ENCODE measurements at places on chromosomes 3 and 15.

- H3K36me3 ChIP-seq = no peaks in the 10 kb centered on the region
- no peaks in the 10 kb centered on the region for H3K27me3 ChIP-seq
- H3K4me1 ChIP-seq = no peaks in the 10 kb centered on the region
Observed at GRCh38 chr3:44416031-44417030, 61.1 kb downstream of the ZNF445 start.

DNA sequence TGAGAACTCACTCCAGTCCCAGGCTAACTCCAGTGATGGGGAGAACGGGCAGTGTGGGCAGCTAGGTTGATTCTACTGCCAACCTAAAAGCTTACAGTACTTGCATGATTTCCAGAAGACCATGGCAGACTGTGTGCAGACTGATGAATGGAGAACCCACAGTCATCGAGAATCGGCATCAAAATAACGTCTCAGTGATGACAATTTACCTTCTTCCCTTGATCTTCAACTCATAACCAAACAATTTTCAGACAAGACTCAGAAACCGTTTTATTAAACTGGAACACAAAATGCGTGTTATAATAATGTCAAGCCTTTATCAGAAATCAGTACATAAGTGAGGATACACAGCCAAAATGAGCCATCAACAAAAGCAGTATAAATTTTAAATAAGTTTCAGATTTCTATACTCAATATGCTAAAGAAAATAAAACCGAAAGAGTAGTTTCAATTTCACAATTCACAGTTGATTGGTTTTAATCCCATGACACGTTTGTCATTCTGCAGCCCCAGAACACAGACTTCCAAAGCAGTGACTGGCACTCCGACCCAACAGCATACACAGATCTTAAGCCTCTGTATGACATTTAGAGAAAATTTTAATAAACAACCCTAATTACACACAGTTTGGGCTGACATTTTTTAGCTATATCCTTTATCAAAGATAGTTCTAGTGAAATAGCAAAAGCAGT is 54.5 kb downstream of the ZMAT3 start:
- no peaks in the 10 kb centered on the region for H3K4me1 ChIP-seq
- H3K4me3 ChIP-seq = no peak overlapping the region
- H3K27me3 ChIP-seq = no peaks in the 10 kb centered on the region

DNA sequence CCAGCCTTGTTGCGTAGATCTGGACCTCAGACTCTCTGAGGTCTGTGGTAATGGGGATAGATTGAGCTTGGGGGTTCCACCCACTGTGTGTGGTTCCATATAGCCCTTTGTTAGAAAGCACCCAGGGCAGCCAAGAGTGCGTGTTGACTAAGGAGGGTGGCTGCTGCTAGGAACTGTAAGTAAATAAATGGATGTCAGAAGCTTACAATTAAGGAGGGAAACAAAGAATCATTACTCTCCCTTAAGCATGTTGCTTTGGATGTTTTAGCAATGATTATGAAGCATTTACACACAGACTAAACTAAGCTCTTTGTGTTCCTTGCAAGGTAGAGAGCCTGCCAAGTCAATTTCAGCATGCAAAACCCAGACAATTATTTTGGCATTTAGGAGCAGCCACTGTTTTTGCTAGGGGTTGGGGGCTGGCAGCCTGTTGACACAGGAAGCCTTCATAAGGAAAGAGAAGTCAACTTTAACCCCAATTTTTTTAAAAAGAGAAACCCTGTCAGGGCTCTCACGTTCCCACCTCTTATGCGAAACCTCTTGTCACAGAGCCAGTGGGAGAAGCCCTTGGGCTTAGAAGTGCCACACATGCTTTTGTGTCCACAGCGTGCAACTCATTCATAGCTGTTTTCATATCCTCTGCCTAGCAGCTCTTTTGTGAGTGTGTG is 127.8 kb downstream of the CMSS1 start:
- peaks cover 36% of the 10 kb centered on the region for H3K4me1 ChIP-seq
- H3K27me3 ChIP-seq = no peaks in the 10 kb centered on the region
- peak overlapping the region; percentile 75 for H3K27ac ChIP-seq
- H3K4me3 ChIP-seq = no peak overlapping the region

- H3K4me1 ChIP-seq = no peaks in the 10 kb centered on the region
- H3K4me3 ChIP-seq = no peak overlapping the region
- H3K36me3 ChIP-seq = no peaks in the 10 kb centered on the region
- DNase-seq = no peak
- H3K27me3 ChIP-seq = no peaks in the 10 kb centered on the region
- no peak overlapping the region for H3K27ac ChIP-seq
Observed at GRCh38 chr3:43246976-43247375, 39.4 kb upstream of the SNRK start.

GRCh38 chr15:77504306-77504705 is 83.6 kb downstream of the HMG20A start:
- H3K4me3 ChIP-seq = no peak overlapping the region
- H3K27me3 ChIP-seq = no peaks in the 10 kb centered on the region
- no peaks in the 10 kb centered on the region for H3K36me3 ChIP-seq
- H3K27ac ChIP-seq = no peak overlapping the region
- peaks cover 7% of the 10 kb centered on the region for H3K4me1 ChIP-seq
- DNase-seq = no peak

DNA sequence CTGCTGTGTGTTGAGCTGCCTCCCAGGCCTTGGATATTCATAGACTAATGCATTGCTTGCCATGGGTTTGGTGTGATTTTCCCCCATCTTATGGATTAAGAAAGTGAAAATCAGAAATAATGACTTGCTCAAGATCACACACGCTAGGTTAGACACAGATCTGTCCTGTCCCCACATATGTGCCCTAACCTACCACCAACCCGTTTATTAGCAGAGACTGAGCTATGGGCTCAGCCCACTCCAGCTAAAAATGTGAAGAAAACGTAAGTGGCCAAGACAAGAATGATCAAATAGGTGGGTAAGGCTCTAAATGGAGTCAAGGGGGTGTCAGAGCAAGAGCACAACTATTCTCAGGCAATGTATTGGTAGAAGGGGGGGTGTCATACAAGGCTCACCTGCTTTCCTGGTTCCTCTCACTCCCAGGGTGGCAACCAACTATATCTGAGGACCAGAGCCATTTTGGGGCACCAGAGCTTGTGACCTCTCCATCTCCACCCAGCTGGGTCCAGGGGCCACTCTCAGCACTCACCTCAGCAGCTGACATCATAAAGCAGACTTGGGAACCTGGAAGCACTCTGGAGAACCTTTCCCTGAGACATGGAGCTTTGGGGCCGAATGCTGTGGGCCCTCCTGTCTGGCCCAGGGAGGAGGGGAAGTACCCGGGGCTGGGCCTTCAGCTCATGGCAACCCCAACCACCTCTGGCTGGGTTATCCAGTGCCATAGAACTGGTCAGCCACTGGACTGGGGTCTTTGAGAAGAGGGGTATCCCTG is 1.4 kb downstream of the HEMK1 start:
- H3K4me3 ChIP-seq = no peak overlapping the region
- H3K36me3 ChIP-seq = no peaks in the 10 kb centered on the region
- DNase-seq = no peak
- H3K4me1 ChIP-seq = peaks cover 17% of the 10 kb centered on the region
- no peaks in the 10 kb centered on the region for H3K27me3 ChIP-seq

DNA sequence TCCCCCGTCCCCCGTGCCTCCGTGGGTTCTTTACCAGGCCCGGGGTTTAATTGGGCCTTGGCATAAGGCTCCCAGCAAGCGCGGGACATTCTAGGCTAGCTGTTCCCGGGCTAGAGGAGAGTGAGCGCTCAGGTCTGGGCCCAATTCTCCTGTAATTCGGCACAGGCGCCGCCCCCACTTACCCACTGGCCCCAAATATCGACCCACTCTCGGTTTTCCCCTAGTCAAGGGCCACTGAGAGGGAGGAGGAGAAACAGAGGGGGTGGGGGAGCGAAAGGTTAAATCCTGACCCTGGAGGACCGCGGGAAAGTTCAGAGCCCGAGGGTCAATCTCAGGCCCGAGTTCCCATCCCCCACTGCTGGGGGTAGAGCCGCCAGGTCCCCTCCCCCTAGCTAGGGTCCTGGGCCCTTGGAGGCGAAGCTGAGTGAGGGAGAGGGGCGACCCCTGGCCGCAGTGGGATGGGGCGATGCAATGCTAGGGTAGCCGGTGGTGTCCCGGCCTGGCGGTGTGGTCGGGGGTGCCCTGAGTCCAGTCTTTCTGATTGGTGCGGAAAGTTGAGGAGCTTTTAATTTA is 8.5 kb upstream of the ONECUT1 start:
- no peaks in the 10 kb centered on the region for H3K36me3 ChIP-seq
- H3K4me1 ChIP-seq = peaks cover 3% of the 10 kb centered on the region
- no peak overlapping the region for H3K27ac ChIP-seq
- H3K27me3 ChIP-seq = peaks cover 100% of the 10 kb centered on the region

DNA sequence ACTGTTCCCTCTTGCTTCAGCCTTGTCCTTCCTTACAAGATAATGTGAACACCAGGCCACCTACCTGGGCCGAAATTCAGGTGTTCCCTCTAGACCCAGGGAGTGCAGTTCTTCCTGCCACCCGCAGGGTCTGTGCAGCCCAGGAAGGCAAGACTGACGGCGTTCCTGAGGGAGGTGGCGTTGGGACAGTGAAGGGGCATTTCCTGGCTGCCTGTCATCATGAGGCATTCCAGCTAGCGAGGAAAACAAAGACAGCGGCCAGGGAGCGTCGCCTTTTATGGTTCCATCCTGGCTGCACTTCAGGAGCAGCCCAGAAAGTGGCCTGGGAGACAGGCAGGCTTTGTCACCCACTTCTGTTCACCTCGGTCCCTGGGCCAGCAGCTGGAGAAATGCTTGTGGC is 84.8 kb upstream of the WNT5A start:
- H3K4me3 ChIP-seq = no peak overlapping the region
- no peaks in the 10 kb centered on the region for H3K27me3 ChIP-seq
- no peaks in the 10 kb centered on the region for H3K36me3 ChIP-seq
- peak overlapping the region; percentile 22 for H3K27ac ChIP-seq
- peak; percentile 69 for DNase-seq

- no peaks in the 10 kb centered on the region for H3K4me1 ChIP-seq
- no peaks in the 10 kb centered on the region for H3K36me3 ChIP-seq
- no peak overlapping the region for H3K27ac ChIP-seq
- H3K4me3 ChIP-seq = no peak overlapping the region
Observed at GRCh38 chr15:70473581-70474370, 289.6 kb downstream of the UACA start.

DNA sequence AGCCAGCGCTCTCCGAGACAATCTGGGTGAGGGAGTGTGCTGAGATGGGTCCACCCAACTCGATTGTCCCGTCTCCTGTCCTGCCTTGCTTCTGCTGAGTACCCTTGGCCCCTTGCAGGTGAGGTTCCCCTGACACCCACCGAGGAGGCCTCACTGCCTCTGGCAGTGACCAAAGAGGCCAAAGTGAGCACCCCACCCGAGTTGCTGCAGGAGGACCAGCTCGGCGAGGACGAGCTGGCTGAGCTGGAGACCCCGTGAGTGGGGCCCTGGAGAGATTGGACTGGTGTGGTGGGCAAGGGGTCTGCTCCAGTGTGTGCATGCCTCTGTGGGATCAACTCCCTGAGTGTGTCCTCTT is 23.6 kb downstream of the NBEAL2 start:
- no peaks in the 10 kb centered on the region for H3K27me3 ChIP-seq
- H3K4me3 ChIP-seq = no peak overlapping the region
- no peaks in the 10 kb centered on the region for H3K36me3 ChIP-seq
- peaks cover 4% of the 10 kb centered on the region for H3K4me1 ChIP-seq
- H3K27ac ChIP-seq = no peak overlapping the region

GRCh38 chr3:134597390-134597970 is 53.3 kb downstream of the KY start:
- DNase-seq = no peak
- H3K4me1 ChIP-seq = peaks cover 7% of the 10 kb centered on the region
- H3K27ac ChIP-seq = no peak overlapping the region
- peaks cover 8% of the 10 kb centered on the region for H3K27me3 ChIP-seq

DNA sequence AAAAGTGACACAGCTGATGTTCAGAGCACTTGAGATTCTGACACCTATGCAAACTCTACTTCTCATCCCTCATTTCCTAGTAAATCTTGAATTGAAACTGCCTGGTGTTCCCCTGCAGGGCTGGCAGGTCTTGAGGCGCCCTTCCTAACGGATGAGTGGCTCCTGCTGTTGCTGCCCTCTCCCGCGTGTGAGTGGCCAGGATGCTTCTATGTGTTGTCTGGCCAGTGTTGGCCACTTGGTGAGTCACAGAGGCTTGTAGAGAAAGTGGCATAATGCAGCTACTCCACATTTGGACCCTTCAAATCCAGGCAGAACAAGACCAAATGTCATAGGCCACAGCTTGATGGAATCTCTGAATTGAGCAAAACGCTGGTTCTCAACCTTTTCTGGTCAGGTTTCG is 63.6 kb downstream of the MOBP start:
- H3K36me3 ChIP-seq = no peaks in the 10 kb centered on the region
- DNase-seq = no peak
- no peak overlapping the region for H3K27ac ChIP-seq

DNA sequence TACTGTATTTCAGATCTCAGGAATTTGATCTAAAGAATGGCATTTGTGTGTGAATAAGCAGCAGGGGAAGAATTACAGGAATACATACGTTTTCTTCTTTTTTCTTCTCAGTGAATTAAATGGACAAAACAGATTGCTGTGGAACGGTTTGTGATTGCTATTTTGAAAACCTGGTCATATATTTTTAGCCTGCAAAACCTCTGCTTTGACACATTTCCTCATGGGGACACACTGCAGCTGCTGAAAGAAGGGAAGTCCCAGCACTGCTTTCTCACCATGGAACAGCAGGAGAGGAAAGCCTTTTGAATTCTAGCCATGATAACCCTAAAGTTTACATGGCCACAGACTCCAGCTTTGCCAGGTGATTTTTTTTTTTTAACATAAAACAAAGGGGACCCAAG is 315.0 kb downstream of the OXSM start:
- peaks cover 13% of the 10 kb centered on the region for H3K4me1 ChIP-seq
- DNase-seq = no peak
- H3K27me3 ChIP-seq = no peaks in the 10 kb centered on the region
- no peak overlapping the region for H3K4me3 ChIP-seq

DNA sequence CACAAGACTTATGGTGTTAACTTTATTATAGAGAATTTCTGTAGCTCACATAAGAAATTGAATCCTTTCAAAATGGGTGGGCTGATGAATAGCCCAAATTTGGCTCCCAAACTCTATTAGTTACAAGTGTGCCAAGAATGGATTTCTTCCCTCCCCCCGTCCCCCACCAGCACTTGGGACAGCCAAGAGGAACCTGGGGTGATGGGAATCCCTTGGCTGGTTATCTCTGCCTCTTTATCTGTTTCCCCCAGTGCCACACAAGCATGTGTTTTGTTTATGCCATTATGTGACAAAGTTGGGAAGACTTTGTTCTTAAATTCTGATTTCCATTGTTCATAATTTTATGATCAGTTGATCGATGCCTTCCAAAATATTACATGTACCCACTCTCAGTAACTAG is 28.3 kb downstream of the CMSS1 start:
- H3K36me3 ChIP-seq = no peaks in the 10 kb centered on the region
- H3K27me3 ChIP-seq = no peaks in the 10 kb centered on the region
- H3K27ac ChIP-seq = peak overlapping the region; percentile 25
- peaks cover 7% of the 10 kb centered on the region for H3K4me1 ChIP-seq
- H3K4me3 ChIP-seq = no peak overlapping the region

- no peak for DNase-seq
- no peak overlapping the region for H3K4me3 ChIP-seq
- H3K4me1 ChIP-seq = peaks cover 6% of the 10 kb centered on the region
- no peaks in the 10 kb centered on the region for H3K36me3 ChIP-seq
- no peak overlapping the region for H3K27ac ChIP-seq
Observed at GRCh38 chr3:187942658-187943241, 197.5 kb upstream of the BCL6 start.

All from hepatocyte (in vitro differentiated cells).